ENCODE measurements at places on chromosomes 11 and 22. TPM values are rescaled to one million over a fixed set of nuclear protein-coding genes. Genes with fewer than 3 reads are reported as not detected.

Gene TCN1
- total RNA-seq, result 1.3 TPM

Gene EHF
- total RNA-seq, result 17.1 TPM

Gene IGLL1
- total RNA-seq, result not detected

Gene SELENOM
- 56.3 TPM for total RNA-seq

Gene APOL5
- total RNA-seq, result not detected

Gene NDUFV1
- 226 TPM for total RNA-seq

Gene SAA4
- total RNA-seq, result 0.22 TPM

Gene TOMT
- total RNA-seq, result not detected

Gene SLC1A2
- total RNA-seq, result under 0.01 TPM

Gene OR52I1
- total RNA-seq, result not detected

Gene TRPC6
- total RNA-seq, result 0.35 TPM

Gene OR10S1
- total RNA-seq, result not detected

Gene OR6X1
- total RNA-seq, result not detected

Gene FOLH1
- total RNA-seq, result not detected

Gene CRYBB2
- total RNA-seq, result not detected

Gene MS4A15
- not detected for total RNA-seq

Gene KDM4E
- total RNA-seq, result not detected

Gene BRSK2
- total RNA-seq, result 0.22 TPM

Gene EIF1AD
- total RNA-seq, result 45.3 TPM

Gene TCN2
- total RNA-seq, result 9.0 TPM

Gene KIRREL3
- 5.1 TPM for total RNA-seq

Gene PARVA
- total RNA-seq, result 30.2 TPM

Gene UPB1
- not detected for total RNA-seq

Gene TREH
- total RNA-seq, result not detected

Gene RAPSN
- not detected for total RNA-seq

Gene PRG3
- not detected for total RNA-seq
